ENCODE measurements at places on chromosomes 2 and 18.

GRCh38 chr2:223076573-223076972, 24.6 kb downstream of the KCNE4 start:
- no peak for DNase-seq

- peak; percentile 22 for DNase-seq
These were observed 410.8 kb upstream of the POU3F3 start for GRCh38 chr2:104443145-104443544.

DNA sequence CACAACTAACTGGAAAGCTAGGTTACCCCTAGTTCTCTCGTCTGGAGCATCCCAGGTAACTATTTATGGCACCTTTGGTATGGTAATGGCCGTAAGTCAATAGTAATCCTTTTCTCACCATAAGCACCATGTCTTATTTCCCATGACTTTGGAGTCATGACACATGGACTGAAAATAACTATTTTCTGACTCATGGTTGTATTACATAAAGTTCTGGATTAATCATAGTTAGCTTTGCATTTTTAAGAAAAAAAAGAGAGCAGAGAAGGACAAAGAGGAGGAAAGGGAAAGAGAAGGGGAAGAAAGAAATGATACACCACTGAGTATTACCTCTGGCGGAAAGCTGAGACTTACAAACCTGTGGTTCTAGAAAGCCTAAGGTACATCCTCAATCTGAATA, 99.3 kb downstream of the BIN1 start:
- no peak for DNase-seq

GRCh38 chr2:134499307-134499926, 219.4 kb downstream of the TMEM163 start:
- no peak for DNase-seq

DNA sequence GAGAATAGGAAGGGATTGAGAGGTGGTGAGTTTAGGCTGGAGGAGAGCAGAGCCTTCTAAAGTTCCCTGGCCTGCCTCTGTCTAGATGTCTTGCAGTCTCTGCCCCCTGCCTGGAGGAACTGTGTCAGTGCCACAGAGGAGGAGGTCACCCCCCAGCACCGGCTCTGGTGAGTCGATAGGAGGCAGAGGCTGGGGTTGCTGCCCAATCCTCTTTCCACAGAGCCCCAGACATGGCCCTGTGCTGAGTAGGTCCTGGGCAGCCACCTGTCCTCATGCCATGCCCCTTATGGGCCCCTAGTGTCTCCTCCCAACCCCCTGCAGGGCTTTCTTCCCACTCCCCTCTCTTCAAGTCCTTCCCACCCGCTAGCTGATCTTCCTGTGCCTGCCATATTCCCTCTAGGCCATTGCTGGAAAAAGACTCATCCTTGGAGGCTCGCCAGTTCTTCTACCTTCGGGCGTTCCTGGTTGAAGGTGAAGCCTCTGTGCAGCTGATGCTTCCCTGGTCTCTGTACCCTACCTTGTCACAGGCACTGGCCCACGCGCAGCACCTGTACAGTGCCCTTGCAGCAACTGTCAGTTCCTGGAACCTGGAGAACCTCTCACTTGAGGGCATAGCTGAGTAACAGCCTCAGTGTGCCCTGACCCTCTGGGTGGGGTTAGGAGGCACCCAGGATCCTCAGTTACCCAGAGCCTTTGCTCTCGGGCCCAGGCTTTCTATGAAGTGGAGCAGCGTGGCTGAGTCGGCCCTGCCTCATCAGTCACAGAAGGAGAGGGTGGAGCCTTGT, 13.2 kb upstream of the SLC4A3 start:
- no peak for DNase-seq

GRCh38 chr18:2854875-2855274, 8.1 kb downstream of the EMILIN2 start:
- no peak for DNase-seq

- no peak for DNase-seq
These were observed 2.7 kb downstream of the COLEC11 start for GRCh38 chr2:3597567-3597966.

GRCh38 chr2:23385748-23386338, 864 bp downstream of the KLHL29 start:
- no peak for DNase-seq

GRCh38 chr2:119753041-119753929, 6.4 kb upstream of the PTPN4 start:
- peak; percentile 9 for DNase-seq

DNA sequence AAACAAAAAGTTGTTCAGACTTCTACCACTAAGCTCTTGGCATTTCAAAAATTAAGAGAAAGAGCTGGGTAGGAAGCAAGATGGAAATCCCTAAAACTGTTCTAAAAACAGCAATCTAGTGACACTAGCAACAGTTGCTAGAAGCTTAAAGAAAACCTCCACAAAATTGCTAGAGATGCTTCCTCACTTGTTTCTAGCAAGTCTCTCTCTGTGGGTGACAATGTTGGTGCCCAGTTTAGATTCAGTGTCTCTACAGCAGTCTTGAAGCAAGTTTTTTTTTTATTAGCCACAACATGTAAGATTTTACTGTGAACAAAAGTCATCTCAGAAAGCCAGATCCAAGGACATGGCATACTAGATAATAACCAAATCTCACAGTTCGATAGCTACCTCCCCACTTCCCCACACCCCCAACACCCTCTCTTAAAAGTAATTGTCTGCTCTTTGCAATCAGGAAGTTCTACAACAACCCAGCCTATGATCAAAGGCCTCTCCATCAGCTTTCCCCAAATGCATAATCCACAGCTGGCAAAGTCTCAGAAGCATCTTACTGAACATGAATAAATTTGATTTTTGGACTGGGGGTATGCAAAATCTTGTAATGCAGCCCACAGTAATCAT, 70.0 kb downstream of the ANKRD44 start:
- no peak for DNase-seq

DNA sequence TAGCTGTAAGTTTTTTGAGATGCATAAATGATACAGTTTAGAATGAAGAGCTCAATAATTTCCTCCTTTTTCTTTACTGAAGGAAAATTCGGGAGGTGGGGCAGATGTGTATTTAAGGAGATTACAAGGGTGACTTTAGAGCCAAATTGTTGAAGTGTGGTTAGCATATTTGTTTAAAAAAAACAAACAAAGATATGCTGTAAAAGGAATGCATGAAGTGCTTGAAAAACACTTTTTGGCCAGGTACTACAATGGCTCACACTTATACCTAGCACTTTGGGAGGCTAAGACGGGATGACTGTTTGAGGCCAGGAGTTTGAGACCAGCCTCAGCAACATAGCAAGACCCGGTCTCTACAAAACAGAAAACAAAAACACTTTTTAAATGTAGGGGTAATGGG, 38.4 kb downstream of the CD302 start:
- DNase-seq = no peak

DNA sequence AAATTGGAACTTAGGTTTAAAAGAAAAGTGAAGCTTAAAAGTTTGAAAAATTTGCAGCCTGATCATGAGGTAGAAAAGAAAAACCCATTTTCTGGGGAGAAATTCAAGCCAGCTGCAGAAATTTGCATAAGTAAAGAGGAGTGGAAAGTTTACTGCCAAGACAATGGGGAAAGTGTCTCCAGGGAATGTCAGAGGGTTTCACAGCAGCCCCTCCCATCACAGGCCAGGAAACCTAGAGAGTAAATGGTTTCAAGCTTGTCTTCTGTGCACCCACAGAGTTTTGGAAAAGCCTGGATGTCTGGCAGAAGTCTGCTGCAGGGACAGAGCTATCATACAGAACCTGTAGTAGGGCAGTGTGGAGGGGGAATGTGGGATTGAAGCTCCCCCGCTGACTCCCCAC, 254.0 kb upstream of the FSIP2 start:
- DNase-seq = no peak

DNA sequence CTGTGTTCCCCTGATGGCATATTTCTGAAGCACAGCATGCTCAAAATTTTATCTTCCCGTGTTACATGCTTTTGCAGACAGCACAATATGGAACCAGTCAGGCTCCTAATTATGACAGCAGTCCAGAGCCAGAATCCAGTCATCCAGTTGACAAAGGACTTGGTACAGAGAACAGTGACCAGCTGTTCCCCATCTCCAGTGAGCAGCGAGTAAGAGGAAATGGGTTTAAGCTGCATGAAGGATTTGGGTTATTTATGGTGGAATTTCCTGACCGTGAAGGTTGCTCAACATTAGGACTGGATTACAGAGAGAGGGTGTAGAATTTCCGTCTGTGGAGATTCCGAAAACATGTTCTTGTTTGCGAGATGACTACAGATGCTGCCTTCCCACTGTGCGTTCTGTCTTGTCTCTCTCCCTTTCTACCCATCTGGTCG, 24.4 kb downstream of the SGPP2 start:
- DNase-seq = no peak

- no peak for DNase-seq
These were observed 4.4 kb downstream of the REV1 start for GRCh38 chr2:99485411-99485810.

DNA sequence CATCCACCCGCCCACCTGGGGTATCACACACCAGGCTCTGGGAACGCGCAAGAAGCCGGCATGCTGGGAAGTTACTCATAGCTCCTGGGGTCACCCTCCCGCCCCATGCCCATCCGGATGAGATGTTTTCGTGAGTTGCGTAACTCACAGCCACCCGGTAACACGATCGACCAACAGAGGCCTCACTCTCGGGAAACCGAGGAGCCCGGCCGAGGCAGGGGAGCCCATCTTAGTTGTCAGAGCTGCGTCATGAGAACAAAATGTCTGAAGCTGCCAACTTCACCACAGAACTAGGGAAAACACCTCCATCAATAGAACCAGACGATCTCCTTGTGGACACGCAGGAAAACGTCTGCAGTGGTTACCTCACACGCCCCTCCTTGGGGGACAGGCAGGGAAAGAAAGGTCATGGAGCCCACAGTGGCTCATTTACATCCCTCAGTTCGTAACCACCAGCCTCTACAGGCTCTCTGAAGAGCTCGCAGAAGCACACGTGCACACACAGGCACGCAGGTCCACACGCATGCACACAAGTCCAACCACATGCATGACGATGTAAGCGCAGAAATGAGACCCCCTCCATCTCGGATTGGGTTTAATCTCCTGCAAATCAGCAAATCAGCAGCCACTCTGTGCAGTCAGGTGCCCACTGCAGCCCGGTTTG, 26.2 kb downstream of the ADI1 start:
- no peak for DNase-seq

DNA sequence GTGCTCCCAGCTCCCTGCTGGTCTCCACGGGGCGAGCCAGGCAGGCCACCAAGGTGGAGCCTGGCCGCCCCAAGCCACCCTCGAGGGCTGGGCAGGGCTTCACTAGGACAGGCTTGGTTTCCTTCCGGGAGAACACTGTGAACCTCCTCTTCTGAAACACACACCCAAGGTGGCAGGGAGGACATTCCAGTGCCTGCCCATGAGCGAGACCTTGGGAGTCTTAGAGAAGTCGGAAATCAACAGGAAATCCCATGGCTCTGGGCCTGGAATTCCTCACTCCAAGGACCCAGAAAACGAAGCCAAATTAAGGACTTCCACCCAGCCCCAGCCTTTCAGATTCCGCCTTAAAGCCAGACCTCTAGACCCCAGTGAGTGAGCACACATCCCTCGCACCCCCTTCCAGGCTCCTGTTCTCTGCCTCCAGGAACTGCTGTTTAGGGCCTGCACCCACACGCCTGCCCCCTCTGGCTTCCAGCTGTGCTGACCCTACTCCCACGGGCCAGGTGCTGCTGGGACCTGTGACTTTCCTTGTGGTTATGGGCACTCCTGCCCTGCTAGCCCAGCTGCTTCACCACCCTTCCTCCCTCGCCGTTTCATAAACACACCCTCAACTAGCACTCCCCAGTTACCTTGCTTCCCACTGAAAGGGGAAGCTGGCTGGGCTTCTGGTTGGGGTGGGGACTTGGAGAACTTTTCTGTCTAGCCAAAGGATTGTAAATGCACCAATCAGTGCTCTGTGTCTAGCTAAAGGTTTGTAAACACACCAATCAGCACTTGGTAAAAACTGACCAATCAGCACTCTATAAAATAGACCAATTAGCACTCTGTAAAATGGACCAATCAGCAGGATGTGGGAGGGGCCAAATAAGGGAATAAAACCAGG, 13.7 kb downstream of the GPR17 start:
- DNase-seq = no peak

DNA sequence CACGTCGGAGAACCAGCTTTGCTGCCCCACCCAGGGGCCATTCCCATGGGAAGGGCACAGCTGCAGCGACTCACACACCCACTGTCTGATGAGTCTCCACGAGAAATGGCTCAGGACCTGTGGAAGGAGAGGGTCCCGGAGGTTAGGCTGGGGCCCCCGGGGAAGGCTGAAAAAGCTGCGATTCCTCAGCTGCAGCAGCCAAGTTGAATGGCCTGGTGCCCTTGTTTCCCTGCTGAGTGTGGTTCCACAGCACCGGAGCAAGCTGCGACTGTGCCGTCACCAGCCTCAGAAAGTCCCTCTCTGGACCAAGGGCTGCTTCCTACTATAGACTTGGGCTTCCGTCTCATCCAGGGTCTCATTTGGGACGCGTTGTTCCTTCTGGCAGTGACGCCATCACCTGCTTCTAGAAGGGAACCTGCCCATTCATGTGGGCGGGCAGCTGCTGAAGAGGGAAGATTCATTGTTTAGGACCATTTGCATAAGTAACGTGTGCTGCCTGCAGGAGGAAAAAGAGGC, 180.2 kb downstream of the INHBB start:
- DNase-seq = no peak

GRCh38 chr18:73980289-73980979, 167.2 kb downstream of the FBXO15 start:
- DNase-seq = no peak

DNA sequence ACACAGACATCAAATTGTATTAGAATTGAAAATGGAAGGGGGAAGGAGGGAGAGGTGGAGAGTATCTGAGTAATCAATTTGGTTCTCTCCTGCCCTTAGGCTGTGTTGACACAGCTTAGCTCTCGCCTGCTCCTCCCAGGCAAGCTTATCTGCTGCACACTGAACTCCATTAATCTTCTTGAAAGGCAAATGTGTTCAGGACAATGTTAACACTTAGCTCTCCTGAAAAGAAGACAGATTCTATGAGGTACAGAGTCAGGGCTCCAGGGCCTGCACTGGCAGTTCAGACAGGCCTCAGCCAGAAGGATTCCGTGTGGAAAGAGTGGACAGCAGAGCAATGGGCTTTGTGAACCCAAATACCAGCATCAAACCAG, 430.0 kb upstream of the TNP1 start:
- no peak for DNase-seq

DNA sequence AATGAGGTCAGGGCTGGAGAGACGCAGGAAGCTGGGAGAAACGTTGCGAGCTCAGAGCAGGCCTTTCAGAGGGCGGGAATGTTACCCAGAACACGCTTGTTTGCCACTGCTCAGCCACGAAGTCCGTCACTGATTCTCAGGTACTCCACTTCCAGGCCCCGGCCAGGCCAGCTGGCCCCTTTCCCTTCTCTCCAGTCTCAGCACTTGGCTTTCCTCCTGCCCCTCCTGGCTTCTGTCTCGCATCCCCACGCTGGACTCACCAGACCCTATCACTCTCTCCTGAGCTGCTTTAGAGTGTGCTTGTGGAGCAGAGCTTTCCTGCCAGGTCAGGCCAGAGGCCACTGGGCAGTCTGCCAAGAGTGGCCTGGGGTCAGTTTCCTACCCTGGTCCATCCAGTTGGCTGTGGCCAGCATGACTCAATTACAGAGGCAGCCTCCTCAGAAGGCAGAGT, 151.4 kb downstream of the TWIST2 start:
- DNase-seq = no peak

Measured in KG1 (cell line).